ENCODE measurements at places on chromosomes 1 and 21.

- DNase-seq, result no peak
Measured at GRCh38 chr1:89929467-89930063, 65.3 kb upstream of the ZNF326 start.

GRCh38 chr21:45042664-45043161, 31.7 kb upstream of the ADARB1 start:
- DNase-seq, result no peak

DNA sequence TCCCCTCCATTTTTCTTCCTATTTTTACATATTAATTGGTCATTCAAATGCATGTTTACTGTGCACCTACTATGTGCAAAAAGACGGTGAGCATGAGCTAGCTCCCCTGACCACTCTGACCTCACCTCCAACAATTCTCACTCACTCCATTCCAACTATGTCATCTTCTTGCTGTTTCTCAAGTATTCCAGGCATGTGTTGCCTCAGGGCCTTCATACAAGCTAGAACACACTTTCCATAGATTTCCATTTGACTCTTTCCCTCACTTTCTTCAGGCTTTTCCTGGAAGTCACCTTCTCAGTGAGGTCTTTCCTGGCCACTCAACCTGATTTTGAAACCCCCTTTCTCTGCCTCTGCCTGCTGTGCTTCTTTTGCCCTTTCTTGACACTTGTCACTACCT, 32.6 kb downstream of the CHIA start:
- no peak for DNase-seq

DNA sequence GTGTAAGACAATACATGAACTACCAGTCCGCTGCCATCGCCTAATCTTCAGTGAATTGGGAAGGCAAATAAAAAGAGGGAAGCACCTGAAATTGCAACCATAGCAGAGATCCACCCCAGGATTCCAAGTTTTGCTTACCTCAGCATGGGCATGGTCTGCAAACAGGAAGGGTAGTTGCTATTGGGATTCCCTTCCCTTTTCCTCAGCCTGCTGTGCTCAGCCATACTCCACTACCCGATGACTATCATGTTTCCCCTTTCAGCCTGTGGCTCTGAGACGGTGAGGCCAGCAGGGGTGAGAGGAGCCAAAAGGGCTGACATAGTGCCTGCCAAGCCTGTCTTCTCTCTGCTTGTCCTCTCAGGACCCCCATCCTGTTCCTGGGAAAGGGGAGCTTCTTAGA, 64.2 kb downstream of the GPR137B start:
- no peak for DNase-seq

GRCh38 chr1:210531475-210532222, 202.9 kb downstream of the HHAT start:
- no peak for DNase-seq

DNA sequence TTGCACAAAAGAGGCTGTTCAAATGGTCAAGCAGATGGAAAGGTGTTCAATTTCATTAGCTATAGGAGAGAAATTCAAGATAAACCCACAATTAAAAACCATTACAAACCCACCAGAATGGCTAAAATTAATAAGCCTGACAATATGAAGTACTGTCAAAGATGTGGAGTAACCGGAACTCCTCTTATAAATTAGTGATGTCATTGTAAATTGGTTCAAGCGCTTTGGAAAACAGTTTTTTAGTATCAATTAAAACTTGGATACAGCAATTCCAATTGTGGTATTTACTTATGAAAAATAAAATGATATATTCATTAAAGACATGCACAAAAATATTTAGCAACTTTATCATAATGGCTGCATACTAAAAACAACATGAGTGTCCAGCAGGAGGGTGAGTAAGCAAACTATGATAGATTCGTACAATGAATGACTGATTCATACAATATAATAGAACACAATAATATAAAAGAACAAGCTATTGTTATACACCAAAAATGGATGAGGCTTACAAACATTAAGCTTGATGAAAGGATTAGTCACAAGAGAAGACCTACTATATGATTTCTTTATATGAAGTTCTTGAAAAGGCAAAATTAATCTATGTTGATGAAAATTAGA, 38.4 kb upstream of the FGGY start:
- no peak for DNase-seq

DNA sequence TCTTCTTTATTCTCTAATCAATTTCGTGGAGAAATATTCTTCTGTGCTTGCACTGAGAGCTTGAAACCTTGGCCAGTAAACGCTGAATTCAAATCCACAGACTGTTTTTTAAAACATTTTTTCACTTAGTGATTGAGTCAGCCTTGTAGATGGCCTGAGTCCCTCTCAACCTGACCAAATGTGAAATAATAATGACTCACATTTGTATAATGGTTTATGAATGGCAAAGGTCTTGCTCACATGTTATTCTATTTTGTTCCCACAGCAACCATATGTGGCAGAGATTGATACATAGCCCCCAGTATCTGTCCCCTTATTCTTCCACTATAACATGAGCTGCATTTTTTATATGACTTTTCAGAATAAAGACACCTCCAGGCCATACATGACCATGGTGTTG, 47.8 kb upstream of the CCDC190 start:
- DNase-seq, result no peak

All from CD4-positive, alpha-beta T cell treated with Interleukin-4 for 4 hours (primary cell).